ENCODE measurements at places on chromosomes 7 and 10.

DNA sequence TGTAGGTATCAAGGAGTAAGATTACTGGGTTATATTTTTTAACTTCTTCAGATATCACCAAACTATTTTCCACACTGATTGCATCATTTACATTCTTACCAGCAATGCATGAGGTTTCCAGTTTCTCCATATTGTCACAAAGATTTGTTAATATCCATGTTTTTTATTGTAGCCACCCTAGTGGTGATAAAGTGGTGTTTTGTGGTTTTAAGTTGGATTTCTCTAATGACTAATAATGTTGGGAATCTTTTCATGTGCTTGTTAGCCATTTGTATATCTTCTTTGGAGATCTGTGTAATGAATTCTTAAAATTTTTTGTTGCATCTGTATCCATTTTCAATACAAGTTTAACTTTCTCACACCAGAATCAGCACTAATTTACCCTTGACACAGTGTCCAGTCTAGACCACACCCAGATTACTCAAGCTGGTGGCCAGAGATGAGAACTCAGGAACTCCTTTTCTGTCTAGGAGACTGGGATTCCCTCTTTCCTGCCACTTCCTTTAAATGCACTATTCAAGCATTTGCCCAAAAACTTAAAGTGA is 67.0 kb upstream of the PLXDC2 start:
- DNase-seq, result no peak

- DNase-seq, result no peak
Observed at GRCh38 chr10:116536810-116537209, 8.9 kb upstream of the PNLIP start.

- DNase-seq, result no peak
Observed at GRCh38 chr10:92052088-92052487, 128.5 kb downstream of the BTAF1 start.

- no peak for DNase-seq
Observed at GRCh38 chr7:159104188-159104920, 40.3 kb downstream of the VIPR2 start.

DNA sequence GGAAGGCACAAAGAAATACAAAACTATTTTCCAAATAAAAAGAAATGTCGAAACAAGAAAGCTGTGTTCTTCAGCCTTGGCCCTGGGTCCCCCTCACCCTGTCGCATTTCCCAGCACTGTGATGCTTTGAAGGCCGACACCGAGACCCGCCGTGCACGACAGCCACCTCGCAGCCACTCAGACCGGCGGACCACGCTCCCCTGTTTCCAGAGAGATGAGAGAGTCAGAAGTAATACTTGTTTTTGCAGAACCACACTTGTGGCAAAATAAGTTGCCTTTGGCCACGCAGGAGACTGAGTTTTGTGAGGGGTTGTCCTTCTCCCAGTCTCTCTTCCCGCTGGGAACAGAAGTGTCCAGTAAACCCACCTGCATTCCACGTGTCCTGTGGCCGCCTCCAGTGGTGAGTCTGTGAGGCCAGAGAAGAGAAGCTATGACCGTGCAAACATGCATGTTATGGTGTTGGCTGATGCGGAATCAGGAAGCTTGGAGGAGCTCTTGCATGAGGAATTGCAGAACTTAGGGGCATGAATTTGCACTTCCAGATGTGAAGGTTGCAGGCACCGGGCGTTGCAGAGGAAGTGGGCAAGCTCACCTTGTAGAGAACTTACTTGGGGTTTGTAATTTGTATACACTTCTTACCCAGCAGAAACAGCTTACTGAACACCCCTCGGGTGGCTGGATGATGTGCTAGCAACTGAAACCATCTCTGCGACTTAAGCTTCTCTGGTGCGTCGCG is 194.5 kb downstream of the EBF3 start:
- DNase-seq, result no peak

DNA sequence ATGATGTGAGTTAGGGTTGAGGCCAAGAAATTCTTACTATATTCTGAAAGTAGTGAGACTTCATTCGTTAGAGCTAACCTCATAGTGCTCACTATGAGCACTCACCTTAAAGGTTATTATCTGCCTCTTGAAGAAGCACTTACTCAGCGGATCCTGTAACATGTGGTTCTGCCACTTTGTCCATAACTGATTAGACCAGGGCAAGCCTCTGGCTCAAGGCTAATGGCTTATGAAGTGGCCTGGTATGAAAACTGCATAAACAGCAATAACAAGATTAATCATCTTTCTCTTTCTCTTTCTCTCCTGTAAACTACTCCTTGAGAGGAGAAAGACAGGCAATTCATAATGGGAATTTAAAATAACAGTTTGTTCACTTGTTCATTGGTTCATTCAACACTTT is 82.8 kb downstream of the MAPK8 start:
- no peak for DNase-seq

DNA sequence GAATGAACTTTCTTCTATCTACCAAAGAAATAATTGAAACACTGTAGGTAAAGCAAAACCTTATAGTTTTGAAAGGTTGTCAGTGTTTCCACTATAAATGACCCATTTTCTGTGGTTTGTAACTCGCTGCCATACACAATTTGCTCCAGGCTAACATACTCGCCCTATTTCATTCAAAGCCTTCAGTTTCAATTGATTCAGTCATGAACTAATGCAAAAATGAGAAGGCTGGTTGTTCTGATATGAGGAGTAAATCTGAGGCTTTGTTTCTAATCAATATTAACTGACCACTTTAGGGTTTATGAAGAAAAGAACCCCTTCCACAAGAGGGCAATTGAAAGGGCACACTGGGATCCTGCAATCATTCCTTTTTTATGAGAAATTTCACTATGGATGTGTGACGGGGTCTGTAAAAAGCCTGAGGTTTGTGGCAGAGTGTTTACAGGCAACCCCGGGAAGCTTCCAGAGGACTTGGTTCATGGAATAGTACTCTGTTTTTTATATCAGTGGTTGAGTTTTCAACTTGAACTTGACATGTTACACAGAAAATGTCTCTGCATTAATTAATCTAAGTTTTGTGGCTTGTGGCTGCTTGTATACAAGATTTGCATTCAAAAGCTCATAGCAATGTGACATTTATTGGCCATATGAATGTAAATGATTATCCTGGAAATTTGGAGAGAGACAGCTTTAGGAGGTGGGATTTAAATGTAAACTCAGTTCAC is 133.2 kb downstream of the NRP1 start:
- DNase-seq, result no peak

DNA sequence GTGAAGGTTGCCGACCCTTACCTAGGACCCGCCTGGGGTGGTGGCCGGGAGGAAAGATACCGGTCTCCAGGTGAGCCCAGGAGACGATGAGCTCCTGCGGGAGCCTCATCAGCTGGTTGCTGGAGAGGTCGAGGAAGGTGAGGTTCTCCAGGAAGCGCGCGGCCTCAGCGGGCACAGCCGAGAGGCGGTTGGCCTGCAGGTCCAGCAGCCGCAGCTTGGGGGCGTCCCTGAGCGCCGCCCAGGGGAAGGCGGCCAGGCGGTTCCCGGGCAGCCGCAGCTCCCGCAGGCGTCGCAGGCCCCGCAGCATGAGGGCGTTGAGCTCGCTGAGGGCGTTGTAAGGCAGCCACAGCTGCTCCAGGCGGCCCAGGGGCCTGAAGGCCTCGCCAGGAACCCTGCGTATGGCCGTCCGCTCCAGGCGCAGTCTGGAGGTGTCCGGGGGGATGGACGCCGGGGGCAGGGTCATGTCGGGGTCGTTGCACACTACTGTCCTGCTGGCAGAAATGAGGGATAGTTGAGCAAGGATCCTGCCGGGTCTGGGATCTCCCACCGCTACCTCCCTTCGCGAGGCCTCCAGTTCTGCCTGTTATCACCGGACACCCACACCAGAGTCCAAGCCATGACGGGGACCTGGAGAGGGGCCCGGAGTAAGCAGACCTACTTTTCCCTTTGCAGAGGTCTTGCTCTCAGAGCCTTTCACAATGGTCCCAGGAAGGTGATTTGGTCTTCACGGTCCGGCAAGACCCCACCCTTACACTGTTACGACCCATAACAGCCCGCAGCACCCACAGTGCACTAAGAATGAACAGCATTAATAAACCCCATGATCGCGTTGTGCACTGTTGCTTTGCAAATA is 3.9 kb downstream of the LRIT1 start:
- no peak for DNase-seq

DNA sequence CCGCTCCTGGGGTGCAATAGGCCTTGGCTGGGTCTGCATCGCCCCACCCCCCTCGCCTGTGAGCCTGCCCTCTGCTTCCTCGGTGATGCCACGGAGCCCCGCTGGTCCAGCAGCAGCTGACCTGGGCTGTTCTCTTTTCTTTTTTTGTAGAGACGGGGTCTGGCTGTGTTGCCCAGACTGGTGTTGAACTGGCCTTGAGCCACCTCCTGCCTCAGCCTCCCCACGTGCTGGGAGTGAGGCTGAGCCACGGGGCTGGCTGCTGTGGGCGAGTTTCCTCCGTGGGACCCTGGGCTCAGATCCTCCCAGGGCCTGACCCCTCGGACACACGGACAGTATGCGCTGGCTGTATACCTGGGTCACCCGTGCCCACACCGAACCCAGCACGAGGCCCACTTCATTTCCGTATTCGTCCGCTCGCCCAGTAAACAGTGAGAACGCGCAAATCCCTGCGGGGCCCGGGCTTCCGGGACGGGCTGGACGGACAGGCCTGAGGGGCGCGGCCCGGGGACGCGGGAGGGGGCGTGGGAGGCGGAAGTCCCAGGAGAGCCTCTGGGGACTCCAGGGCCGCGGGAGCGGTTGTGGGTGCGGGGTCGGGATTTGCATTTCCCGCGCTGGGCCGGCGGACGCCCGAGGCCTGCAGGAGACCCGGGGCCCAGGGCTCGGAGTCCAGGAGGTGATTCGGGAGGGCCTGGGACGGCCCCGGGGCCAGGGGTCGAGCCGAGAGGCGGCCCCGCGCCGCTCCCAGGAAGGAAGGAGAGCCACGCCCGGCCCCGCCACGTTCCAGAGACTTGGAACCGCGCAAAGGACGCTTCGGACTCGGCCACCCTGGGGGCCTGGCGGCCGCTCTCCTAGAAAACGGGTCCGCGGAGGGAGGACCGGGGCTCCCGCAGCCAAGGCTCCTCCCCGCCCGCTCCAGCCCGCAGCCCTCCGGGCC is 57.7 kb upstream of the DNAJB6 start:
- peak; percentile 61 for DNase-seq

- DNase-seq, result no peak
Observed at GRCh38 chr7:111012149-111012548, 78.8 kb upstream of the LRRN3 start.

DNA sequence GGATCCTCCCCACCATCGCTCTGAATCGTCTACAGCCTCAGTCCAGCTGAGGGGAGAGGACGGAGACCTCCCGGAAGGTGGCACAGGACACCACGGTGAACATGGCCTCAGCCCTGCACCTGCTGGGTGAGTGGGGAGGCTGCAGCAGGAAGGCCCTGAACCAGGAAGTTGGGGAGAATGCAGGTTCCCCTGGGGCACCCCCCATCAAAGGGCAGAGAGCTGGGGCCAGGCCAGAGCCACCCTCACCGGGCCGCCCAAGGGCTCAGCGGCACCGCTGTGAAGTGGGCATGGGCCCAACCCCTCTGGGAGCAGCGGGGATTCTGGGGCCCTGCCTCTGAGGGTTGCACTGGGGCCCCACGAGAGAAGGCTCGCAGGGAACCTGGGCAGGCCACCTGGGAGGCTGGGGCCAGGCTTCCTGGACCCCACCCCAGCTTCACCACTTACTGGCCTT is 98.7 kb downstream of the MICALL2 start:
- no peak for DNase-seq

DNA sequence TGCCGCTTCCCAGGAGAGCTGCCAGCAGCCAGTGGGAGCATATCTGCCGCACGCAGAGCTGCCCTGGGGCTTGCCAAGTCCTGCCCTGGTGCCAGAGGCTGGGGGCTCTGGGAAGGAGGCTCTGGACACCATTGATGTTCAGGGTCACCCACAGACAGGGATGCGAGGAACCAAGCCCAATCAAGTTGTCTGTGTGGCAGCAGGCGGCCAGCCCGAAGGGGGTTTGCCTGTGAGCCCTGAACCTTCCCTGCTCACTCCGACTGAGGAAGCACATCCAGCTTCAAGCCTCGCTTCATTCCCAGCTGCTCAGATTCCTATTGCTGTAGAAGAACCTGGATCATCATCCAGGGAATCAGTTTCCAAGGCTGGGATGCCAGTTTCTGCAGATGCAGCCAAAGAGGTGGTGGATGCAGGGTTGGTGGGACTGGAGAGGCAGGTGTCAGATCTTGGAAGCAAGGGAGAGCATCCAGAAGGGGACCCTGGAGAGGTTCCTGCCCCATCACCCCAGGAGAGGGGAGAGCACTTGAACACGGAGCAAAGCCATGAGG is 94.6 kb downstream of the TACC2 start:
- no peak for DNase-seq

DNA sequence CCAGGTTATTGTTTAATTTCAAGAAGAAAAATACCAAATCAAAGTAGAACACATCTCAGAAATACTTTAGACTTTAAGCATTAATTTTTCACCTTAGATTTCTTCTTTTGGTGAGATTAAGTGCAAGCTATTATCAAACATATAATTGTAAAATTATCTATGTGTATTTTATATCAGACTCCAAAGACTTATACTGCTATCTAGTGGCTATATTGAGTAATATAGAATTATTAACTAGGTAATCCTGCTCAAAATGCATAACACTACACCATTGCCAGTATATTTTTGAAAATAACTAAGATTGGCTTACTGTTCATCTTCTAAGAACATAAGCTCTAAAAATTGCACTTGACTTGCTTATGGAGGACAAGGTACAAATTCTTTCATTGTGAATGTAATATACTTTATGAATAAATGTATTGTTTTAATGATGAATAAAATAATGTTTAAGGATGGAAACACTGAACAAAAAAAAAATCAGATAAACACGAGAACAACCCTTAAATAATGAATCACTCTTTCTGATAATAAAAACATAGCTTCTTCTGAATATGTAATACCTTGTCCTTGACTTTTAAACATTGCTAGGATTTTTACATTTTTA is 86.7 kb upstream of the GNAI1 start:
- no peak for DNase-seq

DNA sequence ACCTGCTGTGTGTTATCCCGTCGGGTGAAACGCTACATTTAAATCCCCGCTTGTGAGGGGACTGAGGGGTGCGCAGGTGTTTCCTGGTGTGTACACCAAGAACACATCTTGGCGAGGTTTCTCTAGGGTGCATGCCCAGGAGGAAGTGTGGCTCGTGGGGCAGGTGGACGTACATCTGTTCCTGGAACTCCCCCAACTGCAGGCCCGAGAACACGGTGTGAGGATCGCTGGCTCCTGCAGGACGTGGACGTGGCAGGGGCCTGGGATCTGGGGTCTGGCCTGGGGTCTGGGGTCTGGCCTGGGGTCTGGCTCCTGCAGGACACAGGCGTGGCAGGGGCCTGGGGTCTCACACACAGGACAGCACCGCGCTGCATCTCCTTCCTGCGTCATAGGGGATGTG is 10.1 kb downstream of the KNDC1 start:
- DNase-seq, result no peak
